ENCODE measurements at places on chromosomes 16 and 17.

GRCh38 chr16:22257440-22257839 lies 39.8 kb upstream of the POLR3E start:
- no peak for DNase-seq

DNA sequence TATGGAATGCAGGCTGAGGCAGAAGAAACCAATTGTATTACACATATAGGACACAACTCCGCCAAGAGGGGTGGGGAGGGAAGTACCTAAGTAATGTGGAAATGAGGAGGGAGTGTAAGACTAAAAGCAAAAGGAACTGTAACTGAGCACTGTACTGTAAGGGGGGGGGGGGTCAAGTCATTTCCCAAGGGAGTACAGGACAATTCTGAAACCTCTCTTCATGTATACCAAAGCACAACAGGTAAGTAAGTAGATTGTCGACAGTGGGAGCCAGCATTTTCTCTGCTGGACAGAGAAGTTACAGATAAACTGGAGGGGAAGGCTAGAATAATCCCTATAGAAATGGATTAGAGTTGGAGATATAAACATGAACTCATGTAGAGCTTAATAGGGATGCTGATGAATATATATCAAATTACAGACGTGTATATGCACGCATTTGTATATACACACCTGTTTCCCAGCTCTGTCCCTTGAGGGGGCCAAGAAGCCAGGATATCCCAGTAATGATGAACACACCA lies 6.4 kb downstream of the USP22 start:
- no peak for DNase-seq

DNA sequence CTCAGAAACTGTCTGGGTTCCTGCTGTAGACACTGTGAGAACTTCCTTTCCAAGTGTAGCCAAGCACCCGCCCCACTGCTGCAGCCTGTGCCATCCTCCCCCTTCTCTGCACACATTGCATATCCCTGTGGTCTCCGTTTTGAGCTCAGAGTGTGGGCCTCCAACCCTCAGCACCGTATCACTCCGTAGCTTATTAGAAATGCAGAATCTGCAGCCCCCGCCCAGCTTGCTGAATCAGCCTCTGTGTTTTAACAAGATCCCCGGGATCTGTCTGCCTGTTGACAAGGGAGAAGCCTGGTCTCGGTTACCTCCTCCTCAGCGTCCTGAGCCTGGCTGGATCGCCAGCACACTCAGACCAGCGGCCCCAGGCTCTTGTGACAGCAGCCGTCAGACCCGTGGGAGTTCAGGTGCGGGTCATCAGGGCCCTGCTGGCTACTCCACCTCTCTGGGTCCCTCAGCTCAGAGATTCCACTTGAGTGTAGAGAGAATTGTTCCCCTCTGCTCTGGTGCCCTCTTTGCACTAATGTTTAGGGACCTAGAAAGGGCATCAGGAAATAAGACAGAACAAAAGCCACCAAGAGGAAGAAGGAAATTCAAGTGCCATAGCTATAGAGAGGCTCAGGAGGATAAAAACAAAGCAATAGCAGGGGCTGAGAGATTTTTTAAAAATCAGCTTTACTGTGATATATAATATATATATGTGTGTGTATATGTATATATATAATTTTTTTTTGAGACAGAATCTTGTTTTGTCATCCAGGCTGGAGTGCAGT lies 92.3 kb downstream of the PITPNC1 start:
- no peak for DNase-seq

DNA sequence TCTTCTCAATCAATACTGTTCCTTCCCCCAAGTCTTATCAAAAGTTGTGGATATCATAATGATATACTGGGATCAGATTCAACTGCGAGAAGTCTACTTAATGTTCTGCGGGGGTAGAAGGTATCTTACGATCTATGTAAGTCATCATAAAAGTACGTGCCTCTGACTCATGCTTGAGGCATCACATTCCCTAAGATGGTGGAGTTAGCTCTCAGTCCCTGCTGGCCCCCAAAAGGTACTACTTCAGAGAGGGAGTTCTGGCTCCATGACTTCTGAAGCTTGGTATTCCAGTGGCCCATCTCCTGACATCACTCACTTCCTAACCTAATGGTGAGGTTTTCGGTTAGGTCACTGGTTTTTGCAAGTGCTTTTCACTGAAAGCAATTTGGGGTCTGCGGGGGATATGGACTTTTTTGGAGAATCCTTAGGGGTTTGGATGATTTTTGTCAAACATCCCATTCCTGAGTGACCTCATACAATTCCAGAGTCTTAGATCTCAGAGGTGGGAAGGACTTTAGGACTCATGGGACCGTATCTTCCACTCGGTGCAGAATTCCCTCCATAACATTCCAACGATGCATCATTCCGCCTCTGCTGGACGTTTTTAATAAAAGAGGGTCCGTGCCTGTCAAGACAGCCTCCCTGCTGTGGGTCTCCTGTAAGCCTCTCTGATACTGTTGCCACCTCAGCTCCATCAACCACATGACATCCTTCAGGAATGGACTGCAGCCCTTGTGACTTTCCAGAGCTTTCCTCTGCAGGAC lies 74.3 kb downstream of the DYNLRB2 start:
- no peak for DNase-seq

DNA sequence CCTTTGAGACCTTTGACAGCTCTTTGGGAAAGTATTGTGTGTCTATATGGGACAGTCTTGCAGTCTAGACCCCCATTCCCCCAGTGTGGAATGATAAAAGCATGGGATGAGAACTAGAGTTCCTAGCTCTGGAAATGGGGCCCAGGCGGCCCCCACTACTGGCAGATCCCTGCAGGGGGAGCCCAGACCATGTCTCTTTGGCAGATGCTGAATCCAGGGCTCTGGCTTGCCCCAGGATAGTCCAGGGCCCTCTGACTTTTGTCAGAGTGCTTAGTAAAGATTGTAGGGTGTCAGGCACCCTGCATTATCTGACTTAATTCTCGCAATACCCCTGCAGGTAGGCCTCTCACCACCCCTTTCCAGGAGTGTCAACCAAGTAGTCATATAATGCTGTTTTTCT lies 8.3 kb downstream of the ALKBH5 start:
- no peak for DNase-seq

GRCh38 chr16:4525069-4525468 lies 13.5 kb downstream of the CDIP1 start:
- no peak for DNase-seq

GRCh38 chr16:41439-42068 lies 11.9 kb downstream of the POLR3K start:
- DNase-seq: no peak

DNA sequence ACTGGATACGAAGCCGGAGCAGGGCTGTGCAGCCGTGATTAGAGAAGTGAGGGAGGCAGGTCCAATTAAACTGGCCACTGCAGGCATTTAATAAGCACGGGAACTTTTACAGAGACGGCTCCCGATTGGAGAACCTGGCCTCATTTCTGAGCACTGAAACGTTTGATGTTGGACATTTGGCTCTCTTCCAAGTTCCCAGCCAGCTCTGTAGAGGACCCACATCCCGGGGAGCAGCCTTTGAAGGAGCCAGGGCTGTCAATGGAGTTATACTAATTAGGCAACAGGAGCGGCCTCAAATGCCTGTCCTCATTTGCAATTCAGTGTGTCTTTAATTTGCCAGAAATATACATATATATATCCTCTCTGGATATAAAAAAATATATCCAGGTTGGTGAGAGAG lies 499.4 kb upstream of the C16orf82 start:
- DNase-seq: no peak

DNA sequence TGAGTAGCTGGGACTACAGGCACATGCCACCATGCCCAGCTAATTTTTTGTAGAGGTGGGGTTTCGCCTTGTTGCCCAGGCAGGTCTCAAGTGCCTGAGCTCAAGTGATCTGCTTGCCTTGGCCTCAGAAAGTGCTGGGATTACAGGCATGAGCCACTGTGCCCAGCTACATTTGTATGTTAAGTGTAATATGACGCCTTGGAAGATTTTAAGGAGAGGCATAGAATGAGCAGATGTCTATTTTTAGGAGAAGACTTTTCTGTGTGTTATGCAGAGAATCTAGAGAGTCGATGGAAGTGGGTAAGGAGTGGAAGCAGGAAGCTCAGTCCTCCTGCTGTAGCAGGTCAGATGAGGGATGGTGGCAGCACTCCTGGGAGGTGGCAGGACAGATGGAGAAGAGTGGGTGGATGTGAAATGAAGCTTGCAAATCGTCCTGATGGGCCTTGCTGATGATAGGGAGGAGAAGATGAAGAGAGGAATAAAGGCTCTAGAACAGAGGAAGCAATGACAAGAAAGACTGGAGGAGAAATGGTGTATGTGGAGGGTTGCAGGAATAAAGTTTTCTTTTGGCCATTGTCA lies 125.3 kb downstream of the SHISA6 start:
- no peak for DNase-seq

GRCh38 chr16:29007730-29008593 lies 23.1 kb downstream of the LAT start:
- peak; percentile 63 for DNase-seq

- DNase-seq: peak; percentile 61
These were observed 26.3 kb downstream of the NFE2L1 start for GRCh38 chr17:48074322-48075081.

Data from activated CD8-positive, alpha-beta memory T cell treated with anti-CD3 and anti-CD28 coated beads for 4 hours (primary cell).